Lung microvascular endothelial cell (primary cell): ENCODE measurements at places on chromosomes 2 and 18.
A peak's percentile ranks its signal among the peaks of the same experiment; 100 is the strongest.

DNA sequence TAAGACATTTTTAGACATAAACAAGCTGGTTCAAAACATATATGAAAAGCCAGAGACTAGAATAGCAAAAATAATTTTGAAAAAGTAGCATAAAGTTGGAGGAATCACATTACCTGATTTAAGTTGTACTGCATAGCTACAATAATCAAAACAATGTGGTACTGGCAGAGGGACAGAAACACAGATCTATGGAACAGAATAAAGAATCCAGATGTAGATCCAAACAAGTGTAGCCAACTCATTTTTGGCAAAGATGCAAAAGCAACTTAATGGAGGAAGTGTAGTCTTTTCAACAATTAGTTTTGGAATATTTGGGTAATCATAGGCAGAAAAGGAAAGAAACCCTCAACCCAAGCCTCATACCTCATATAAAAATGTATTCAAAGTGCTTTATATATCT lies 278.7 kb upstream of the ZNF521 start:
- DNase-seq, result no peak

- no peak for DNase-seq
These were observed 488.7 kb downstream of the SUCLG1 start for GRCh38 chr2:83970217-83970929.

- DNase-seq, result no peak
These were observed 133.0 kb downstream of the COL6A3 start for GRCh38 chr2:237280939-237281338.

DNA sequence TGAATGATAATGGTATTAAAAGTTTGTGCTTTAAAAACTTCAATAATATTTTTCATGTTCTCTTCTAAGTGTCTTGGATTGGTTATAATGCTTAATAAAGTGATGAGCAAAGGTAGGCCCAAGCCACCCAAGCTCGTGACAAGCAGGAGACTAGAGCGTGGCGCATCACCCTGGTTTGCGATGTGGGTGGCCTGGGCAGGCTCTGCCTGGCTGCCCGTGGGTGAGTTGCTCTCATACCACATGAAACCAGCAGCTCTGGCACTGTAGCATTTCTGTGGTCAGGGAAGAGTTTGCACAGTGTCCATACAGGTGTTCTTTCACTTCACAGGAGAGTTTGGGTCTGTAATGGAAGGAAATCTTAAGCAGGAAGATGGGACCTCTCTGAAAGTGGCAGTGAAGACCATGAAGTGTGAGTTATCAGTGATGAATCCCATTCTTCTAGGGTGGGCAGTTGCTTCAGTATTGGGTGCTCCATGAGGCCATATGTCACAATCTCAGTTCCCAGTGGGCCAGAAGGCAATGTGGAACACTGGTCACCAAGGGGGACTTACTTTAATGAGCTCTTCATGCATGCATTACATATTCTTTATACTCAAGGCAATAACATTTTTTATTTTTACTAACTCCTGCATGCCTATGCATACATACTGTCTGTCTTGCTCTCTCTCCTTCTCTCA lies 51.4 kb upstream of the TMEM87B start:
- no peak for DNase-seq

DNA sequence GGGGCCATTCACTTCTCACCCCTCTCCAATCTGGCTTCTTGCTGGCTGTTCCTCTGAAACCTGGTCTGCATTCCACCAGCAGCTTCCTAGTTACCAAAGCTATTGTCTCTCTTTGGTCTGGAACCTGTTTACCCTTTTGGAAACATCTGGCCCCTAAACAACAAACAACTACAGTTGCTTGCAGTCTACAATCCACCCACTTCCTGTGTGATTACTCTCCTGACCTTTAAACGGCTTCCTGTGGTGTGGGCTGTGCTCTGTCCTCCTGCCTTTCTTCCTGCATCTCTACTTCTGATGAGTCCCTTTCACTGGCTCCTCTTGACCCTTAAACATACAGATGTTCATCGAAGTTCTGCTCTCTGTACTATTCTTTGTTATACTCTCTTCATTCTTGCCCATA lies 303.8 kb downstream of the TDRD15 start:
- no peak for DNase-seq

DNA sequence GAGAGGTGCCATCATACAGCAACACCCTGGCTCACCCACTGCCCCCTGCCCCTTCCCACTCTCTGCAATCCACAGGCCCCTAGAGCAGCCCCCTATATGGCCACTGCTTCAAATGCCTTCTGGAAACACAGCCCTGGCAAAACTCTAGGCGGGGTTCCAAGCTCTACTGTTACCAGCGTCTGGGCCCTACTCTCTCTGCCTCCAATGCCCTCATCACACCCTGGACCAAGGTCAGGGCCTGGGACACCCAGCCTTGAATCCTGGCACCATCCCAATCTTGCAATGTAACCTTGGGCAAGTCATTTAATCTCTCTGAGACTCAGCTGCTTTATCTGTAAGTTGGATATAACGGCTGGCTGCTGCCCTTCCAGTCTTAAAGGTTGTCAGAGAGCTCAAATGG lies 39.2 kb upstream of the LOXHD1 start:
- no peak for DNase-seq

- no peak for DNase-seq
These were observed 31.4 kb downstream of the EPG5 start for GRCh38 chr18:45935591-45936335.

DNA sequence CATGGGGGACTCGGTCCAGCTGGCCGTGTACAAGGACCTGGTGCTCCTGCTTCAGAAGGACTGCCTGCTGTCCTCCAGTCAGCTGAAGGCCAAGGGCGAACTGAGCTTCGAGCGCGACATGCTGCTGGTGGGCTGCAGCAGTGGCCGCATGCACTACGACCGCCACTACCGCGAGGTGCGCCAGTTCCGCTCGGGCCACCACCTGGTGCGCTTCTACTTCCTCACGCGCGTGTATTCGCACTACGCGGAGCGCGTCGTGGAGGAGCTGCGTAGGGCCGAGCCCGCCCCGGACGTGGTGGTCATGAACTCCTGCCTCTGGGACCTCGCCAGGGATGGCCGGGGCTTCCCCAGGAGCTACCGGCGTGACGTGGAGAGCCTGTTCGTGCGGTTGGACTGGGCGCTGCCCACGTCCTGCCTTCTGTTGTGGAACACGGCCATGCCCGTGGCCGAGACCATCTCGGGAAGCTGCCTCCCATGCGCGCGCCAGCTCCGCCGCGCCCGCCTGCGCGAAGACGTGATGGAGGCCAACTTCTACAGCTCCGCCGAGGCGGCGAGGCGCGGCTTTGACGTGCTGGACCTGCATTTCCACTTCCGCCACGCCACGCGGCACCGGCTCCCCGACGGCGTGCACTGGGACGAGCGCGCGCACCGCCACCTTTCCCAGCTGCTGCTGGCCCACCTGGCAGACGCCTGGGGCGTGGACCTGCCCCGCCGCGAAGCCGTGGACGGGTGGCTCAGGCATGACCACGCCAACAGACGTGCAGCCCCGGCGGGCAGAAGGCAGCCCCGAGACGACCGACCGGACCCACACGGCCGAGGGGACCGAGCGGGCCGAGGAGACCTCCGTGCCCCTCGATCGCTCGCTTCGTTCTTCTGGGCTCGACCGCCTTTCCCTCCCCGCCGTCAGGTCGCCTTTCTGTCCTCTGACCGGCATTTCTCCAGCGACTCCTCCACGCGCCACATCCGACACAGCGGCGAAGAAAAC lies 293.9 kb upstream of the ERBB4 start:
- DNase-seq, result no peak

GRCh38 chr2:236711440-236711839 lies 141.8 kb downstream of the ACKR3 start:
- DNase-seq, result no peak

GRCh38 chr2:47345590-47345924 lies 57.4 kb upstream of the MSH2 start:
- DNase-seq, result no peak

DNA sequence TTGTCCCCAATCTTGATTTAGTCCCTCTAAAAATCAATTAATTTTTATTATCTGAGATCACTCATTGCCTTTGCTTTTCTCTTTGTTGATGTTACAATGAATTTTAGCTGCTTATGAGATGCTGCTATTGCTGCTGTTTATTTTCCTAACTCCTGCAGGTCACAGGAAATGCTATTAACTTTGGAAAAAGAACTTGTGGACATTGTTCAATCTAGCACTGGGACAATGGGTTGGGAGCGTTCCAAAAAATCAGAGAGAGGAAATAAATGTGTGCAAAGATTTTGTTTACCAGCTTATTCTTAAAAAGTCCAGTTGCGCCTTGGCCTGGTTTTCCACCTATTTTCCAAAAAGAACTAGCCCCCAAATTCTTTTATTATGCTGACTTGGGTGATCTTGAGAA lies 268.3 kb downstream of the PTH2R start:
- no peak for DNase-seq

DNA sequence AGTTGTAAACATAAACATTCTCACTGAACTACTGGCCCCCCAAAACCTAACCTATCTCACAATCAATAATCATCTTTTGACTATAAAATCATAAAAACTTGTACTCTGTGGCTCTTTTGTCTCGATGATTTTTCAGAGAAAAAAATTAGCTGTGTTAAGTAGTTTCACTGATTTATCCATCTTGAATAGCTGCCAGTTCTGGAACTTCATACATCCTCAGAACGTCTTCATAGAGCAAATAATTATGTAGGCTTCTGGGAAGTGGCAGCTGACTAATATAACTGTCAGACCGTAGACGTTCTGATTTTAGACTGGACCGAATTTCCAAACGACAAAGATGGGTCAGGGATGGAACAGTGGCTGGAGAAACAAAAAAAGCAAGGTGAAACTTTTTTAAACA lies 97.3 kb upstream of the CHAC2 start:
- no peak for DNase-seq

DNA sequence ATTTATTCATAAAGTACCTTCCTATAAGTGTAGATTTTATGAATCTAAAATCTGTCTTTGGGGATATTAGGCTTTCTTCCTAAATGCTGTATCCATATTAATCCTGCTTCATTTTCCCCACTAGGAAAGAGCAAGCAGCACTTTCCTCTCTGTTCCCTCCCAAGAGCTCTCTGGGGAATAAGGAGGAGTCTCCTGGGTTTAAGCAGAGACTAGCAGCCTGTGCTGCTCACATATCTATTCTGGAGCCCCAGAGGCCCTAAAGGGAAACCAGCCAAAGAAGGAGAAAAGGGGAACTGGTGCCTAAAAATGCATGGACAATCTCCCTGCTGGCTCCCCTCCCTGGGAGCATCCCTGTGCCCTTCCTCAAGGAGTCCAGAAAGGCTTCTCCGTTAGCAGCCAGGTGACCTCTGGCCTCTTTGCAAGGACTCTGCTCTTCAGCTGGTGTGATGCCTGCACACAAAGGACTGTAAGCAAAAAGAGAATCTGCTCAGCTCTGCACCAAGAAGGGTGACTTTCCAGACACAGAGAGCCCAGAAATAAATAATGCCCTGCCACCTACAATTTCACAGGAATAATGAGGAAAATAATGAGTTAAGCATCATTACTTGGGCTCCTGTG lies 270.6 kb downstream of the SS18 start:
- DNase-seq, result no peak

GRCh38 chr18:11274144-11274794 lies 124.9 kb upstream of the PIEZO2 start:
- DNase-seq, result no peak

- peak; percentile 91 for DNase-seq
These were observed 266.7 kb downstream of the METTL4 start for GRCh38 chr18:2304378-2305175.

GRCh38 chr2:83686863-83687262 lies 772.2 kb downstream of the SUCLG1 start:
- DNase-seq, result no peak

DNA sequence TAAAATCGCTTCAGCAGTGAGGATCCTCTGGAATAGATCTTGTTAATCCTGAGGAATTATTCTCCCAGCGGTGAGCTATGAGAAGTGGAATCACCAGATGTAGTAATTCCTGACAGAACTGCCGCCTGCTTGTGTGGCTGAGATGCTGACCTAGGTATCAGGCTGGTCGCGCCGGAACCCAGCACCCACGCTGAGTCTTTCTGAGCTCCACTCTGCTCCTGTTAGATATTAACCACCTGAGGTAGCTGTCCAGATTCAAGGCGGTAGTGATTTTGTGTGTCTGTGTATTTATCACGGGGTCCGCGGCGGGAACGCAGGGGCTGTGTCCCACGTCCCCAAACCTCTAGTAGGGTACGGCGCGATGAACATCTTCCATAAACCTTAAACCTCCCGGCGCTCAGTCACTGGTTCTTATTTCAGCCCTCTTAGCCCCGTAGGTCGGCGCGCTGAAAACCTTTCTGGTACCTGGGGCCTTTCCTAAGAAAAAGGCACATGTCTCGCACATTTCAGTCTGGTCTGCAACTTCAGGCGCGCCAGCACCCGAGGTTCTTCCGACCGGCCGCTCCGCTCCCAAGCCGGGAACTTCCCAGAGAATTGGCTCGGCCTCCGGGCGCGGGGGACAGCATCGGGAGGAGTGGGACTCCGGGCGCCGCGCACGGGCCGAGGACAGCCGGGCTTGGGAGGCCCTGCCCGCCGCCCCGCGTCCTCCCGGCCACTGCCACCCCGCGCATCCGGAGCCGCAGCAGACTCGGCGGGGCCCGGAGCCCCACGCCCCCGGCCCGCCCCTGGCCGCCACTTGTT lies 542 bp upstream of the CNNM3 start:
- DNase-seq, result no peak

DNA sequence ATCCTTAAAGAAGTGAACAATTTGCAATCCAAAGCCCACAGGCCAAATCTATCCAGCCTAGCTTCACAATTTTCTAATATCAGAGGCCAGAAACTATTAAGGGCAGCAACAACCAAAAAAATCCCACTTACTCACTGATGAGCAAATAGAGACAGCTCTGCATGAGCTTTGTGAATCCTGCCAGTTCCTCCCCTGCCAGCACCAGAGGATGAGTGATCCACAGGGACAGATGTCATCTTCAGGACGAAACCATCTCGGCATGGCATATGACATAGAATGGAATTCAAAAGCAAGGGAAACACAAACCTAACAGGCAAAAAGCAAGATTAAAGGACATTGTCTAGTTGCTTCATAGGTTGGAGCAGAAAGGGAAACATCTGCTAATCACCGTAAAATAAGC lies 2.2 kb upstream of the DSC2 start:
- DNase-seq, result no peak

- DNase-seq, result no peak
These were observed 166.9 kb downstream of the MYO3B start for GRCh38 chr2:170344663-170345346.

- no peak for DNase-seq
These were observed 6.9 kb downstream of the PRKD3 start for GRCh38 chr2:37317746-37318145.
